ENCODE measurements at places on chromosomes 12 and 14.

GRCh38 chr12:6323995-6324711 lies 13.7 kb downstream of the PLEKHG6 start:
- no peak for DNase-seq

DNA sequence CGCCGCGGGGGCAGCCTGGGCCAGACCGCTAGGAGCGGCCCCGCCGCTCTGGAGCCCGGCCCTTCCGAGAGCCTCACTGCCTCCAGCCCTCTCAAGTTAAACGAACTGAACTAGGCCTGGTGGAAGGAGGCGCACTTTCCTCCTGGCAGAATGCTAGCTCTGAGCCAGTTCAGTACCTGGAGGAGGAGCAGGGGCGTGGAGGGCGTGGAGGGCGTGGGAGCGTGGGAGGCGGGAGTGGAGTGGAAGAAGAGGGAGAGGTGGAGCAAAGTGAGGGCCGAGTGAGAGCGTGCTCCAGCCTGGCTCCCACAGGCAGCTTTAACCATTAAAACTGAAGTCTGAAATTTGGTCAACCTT lies 5.3 kb downstream of the LTB4R start:
- DNase-seq, result no peak

- no peak for DNase-seq
Measured at GRCh38 chr12:96383991-96384390, 16.2 kb downstream of the CDK17 start.

GRCh38 chr14:36373982-36374673 lies 53.7 kb upstream of the MBIP start:
- DNase-seq, result peak; percentile 50

DNA sequence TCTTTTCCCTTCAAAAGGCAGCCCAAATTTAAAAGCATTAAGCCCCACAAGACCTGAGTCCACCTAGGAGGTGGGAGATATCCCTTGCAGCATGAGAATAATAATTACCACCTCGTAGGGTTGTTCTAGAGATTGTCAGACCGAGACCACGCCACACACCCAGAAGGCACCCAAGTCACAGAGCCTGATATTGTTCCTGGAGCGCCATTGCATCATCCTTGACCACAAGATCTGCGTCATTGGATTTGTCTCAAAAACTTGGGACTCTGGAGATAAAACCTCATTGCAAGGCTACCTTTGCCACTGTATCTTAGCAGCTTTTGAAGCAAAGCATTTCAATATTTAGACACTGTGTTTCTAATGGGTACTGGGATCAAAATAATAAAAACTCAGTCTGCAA lies 29.4 kb upstream of the PPP2R5C start:
- DNase-seq, result no peak

DNA sequence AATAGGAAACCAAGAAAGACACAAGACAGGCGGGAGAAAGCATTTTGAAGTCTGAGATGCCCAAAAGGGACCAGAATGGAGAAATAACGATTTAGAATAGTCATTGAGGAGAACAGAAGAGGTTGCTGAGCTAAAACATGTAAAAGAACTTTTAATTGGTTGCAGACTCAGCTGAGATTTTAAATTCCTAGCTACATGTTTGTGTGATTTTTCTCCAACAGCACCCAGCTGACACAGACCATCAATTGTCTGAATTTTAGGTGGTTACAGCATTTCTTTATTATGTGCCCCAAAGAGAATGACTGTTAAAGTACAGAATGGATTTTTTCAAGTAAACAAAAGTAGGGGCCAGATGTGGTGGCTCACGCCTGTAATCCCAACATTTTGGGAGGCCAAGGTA lies 50.3 kb downstream of the BAZ1A start:
- DNase-seq, result no peak

DNA sequence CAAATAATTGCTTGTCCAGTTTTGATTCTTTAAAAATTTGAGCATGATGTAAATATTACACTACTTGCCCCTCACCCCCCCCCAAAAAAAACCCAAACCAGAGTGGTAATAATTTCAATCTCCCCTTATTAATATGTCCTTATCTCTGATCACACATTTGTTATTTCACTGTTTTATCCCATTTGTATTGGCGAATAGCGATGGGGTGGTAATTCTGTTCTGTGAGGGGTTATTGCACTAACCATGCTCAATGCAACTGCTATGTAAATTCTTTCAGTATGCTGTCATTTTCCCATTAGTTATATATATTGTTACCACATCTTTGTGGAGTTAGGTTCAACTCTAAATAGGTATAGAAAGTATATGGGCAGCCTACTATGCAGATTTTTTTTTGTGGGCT lies 1.1 kb downstream of the RIMKLB start:
- no peak for DNase-seq

GRCh38 chr14:77092676-77093075 lies 5.4 kb upstream of the CIPC start:
- DNase-seq, result no peak

GRCh38 chr12:88876857-88877256 lies 296.6 kb upstream of the KITLG start:
- no peak for DNase-seq

DNA sequence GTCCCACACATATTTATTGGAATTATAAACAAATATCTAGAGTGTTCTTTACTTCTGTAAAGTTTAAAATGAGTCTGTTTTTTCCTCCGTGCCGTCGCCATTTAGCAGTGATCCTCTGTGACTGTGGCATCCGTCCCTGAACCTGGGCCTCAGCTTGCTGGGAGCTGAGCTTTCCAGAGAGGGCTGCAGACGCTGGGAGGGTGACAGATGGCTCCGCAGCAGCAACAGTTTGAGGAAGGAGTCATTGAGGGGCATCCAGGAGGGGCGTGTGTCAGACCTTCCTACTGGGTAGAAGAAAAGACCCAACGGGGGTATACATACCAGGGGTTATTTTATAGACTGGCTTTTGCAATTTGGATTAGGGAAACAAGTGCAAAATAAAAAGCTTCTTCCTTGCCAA lies 47.9 kb downstream of the NEUROD4 start:
- DNase-seq, result no peak

DNA sequence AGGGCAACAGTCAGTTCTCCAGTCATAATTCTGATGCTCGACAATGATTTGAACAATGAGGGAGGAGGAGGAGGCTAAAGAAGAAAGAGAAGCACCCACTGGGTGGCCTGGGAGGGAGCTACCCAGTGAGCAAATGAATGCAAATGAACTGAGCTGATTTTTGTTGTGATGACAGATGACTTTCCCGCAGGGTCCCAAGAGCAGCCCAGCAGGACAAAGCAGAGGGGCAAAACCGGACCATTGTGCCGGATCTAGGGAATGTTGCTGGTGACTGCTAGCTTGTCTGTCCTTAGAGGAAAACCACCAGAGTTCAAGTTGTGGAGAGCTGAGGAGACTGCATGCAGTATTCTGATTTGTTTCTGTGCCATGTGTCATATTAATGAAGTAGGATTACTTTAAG lies 162.8 kb downstream of the MON2 start:
- DNase-seq, result no peak

- DNase-seq, result no peak
Measured at GRCh38 chr14:65959563-65960024, 526.6 kb upstream of the CCDC196 start.

DNA sequence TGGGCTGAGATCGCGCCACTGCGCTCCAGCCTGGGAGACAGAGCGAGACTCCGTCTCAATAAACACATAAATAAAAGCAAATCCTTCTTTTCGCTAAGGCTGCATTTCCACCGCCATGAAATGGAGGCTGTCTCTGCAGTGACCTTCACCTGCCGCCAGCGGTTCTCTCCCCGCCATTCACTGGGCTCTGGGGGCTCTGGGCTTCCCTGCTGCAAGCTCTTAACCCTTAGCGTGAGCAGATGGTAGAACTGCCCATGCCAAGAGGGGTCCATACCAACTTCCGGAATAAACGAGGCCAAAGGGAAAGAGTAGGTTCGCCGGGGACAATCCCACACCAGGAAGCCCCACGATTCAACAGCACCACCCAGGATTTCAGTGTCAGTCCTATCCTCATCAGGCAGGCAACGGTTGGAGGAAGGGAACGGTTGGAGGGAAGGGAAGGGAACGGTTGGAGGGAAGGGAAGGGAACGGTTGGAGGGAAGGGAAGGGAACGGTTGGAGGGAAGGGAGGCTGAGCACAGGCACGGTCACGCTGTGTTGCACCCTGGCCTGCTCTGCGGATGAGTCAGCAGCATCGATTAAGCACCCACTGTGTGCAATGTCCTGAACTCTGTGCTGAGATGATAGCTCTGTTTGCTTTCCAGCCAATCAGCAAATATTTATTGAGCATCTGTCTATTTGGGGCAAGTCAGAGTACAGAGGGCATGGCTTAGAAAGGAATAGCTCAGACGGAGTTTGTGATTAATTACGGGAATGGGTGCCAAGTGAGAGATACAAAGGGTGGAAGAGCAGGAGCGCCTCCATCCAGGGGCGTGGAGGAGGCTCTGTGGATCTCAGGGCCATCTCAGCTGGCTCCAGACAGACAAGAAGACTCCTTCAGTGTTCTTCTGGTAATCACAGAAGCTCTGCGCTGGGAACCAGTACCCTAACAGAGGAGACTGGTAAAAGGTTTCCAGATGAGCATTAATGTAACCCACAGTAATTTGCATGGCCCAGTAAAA lies 77.9 kb downstream of the NINJ2 start:
- no peak for DNase-seq

DNA sequence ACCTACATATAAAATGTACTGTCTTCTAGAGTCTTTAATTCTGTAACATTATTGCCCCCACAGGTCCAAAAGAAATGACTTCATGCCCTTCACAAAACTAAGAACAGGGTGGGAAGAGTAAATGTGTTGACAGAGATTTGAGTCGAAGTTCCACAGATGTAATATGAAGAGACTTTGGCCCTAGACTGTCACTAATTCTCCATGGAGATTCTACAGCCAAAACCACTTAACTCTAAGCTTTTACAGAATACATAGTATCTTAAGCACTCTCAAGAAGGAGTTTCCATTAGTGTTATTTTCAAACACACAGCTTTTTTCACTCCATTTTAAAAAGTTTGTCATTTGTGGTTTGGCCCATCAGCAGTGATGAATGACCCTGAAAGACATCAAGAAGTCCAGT lies 56.3 kb downstream of the ABCC9 start:
- DNase-seq, result no peak

Measured in CD4-positive, alpha-beta T cell treated with Interleukin-1 beta for 1 hour (primary cell).